ENCODE measurements at places on chromosomes 11 and 22. TPM values are rescaled to one million over a fixed set of nuclear protein-coding genes. Genes with fewer than 3 reads are reported as not detected.
A peak's percentile ranks its signal among the peaks of the same experiment; 100 is the strongest.

GRCh38 chr22:32542677-32543357 is 68.2 kb downstream of the FBXO7 start:
- DNase-seq: no peak

DNA sequence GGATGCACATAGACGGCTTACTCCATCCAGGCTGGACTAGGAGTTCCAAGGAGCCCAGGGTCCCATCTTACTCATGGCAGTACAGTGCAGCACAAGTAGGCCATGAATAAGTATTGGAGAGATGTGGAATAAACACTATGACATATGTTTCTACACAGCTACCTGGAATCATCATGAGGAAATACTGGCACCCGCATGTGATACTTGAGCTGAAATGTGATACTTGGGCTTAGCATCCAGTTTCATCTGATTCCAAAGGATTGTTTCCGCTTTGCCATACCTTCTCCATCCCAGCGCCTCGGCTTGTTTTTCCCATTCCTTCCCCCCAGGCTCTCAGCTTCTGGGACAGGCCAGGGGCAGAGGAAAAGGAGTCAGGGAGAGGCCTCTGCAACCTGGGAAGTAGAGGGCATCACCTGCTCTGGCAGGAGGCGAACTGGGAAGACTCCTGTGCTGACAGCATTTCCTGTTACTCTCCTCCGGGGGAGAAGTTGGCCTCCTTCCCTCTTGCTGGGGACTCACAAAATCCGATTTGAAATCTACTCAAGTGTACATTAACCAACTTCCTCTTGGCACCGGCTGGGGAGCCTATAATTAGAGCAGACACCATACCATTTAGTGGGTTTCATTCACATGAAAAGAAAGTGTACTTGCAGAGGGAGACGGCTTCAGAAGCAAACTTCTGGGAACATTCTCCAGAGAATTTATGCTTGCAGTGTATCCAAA is 187.8 kb downstream of the MIAT start:
- DNase-seq: no peak

- DNase-seq: no peak
These were observed 8.7 kb downstream of the SLC16A8 start for GRCh38 chr22:38075105-38075825.

GRCh38 chr11:104467404-104467803 is 303.5 kb upstream of the PDGFD start:
- no peak for DNase-seq

GRCh38 chr11:130854483-130854882 is 61.8 kb downstream of the SNX19 start:
- no peak for DNase-seq

GRCh38 chr11:61090521-61090920 is 11.8 kb upstream of the CD5 start:
- no peak for DNase-seq

GRCh38 chr11:65960824-65961266 is 689 bp upstream of the SART1 start:
- no peak for DNase-seq

- no peak for DNase-seq
These were observed 256.1 kb upstream of the SYN3 start for GRCh38 chr22:33314316-33314715.

DNA sequence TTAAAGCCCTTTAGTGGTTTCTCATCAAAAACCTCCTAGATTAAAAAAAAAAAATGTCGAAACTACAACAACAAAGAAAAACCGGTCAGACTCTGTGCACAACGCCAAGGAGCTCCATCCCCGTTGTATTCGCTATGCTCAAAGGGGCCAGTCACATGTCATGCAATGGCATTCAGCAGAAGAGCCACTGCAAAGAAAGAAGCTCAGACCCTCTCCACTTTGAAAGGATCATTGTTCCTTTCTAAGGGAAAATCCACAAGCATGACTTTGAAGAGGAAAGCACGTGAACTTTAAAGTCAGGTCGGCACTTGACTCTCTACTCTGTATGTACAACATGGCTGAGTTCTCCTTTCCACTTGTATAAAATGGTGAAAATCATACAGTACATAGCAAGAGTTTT is 655.6 kb downstream of the ETS1 start:
- no peak for DNase-seq

DNA sequence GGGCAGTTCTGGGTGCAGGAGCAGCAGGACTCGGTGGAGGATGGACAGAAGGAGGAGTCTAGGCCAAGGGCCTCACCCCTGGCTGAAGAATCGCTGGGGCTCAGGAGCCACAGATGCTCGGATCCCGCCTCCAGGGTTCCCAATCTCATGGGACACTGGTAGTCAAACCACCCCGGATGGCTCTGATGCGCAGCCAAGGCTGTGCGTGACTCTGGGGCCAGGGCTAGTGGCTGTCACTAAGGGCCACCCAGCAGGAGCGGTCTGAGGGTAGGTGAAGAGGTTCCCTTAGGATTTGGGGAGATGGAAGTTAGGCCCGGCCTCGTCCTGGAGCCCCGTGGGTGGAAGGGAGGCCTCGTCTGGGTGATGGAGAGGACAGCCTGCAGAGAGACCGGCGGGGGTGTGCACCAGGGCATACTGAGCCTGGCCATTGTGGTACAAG is 300.6 kb downstream of the TBC1D22A start:
- no peak for DNase-seq

- no peak for DNase-seq
These were observed 14.0 kb downstream of the IGLL1 start for GRCh38 chr22:23565915-23566704.

DNA sequence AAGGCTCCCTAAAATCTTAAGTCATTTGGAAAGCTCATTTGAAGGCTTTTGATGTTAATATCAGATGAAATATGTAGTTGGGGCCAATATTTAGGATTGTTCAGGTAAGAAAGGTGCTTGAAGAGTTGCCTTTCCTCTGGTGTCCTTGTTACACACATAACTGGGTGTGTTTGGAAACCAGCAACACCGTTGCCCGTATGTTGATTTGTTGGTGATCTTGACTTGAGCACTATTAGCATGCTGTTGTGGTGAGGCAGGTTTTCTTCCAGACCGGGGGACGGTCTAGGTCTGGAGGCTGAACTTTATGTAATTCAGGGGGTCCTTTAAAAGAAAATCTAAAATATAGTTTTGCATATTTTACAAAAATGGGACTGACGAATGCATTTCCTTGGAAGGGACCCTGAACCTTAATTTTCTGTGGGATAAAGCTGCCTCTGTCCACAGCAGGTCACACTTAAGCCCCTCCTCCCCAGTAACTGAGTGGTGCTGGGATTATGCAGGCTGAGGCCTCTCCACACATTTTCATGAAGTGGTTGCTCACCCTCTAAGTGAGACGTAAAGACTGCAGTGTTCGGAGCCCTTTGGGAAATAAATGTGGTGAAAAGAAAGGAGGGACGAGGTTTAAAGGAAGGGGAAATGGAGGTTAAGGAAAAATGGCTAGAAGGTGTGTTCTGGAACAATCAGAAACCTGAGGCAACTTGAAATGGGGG is 1.8 kb downstream of the YWHAH start:
- DNase-seq: no peak

DNA sequence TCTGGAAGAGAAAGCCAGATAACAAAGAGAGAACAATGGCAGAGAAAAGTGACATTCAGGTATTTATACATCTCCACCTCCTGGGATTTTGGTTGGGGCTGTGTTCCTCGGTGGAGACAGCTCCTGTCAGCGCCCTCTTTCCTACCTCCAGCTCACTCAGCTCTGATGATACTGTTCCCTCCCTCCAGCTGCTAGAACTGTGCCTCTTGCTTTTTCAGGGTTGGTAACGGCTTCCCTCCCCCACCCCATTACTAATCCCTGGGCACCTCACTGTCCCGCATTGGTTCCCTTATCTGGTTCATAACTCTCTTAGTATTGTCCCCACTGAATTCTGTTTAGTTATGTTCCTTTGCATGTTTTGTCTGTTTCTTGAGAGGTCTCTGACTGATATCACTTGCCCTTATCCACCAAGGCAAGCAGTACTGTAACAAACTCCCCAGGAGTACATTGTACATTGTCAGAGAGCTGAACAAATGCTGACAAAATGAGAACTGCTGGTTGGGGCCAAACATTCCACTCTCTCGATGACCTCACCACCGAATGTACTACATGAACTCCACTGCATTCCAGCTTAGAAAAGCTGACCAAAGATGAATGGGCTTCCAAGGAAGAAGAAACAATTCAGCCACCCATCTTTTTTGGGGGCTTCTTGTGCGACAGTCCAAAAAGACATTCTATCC is 5.7 kb upstream of the FBXO3 start:
- DNase-seq: no peak

DNA sequence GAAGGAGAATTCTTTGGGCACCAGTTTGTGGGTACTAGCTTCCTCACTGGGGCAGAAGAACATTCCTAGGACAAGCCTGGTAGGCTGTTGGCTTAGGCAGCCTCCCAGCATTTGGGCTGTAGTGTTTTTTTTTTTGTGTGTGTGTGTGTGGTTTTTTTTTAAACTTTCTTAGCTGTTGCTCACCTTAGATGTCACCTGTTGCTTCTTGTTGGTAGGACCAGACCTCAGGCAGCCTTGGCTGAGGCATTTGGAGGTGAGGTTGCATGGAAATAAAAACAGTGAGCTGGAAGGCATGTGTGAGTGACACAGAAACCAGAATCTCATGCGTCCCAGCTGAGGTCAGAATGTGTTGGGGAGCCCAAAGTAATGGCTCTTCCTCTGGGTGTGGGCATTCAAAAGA is 21.3 kb downstream of the AMPD3 start:
- DNase-seq: no peak

DNA sequence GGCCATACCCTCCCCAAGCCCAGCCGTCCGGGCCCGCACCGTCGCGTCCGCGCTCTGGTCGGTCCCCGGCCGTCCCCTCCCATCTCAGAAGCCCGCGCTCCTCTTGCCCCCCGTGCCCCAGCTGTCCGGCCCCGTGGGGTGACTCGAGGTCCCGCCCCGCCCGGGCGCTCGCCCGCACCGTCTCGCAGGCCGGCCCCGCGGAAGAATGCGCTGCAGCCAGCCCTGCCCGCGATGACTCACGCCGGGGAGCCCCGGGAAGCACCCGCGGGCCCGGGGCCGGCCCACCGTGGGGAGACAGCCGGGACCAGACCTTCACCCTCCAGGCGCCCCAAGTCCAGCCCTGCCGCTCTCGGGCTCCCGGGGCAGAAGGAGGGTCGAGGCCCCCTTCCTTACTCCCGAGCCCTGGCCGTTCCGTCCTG is 320 bp upstream of the PHLDA2 start:
- DNase-seq: peak; percentile 54

DNA sequence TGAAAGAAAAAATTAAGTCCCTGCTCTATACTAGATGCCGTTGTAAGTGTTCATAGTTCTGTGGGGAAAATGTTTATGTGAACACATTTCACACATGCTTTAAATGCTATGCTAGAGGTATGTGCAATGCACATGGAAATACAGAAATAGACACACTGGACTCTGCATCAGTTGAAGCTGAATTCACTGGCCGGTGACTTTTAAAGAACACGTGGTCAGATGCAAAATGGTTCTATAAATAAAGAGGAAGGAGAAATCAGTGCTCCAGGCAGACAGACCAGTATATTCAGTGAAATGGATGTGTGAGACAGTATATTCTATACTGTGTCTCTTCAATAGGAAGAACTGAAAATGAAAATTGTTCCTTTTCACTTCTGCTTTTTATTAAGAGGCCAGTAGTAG is 29.9 kb downstream of the TRPC6 start:
- no peak for DNase-seq

DNA sequence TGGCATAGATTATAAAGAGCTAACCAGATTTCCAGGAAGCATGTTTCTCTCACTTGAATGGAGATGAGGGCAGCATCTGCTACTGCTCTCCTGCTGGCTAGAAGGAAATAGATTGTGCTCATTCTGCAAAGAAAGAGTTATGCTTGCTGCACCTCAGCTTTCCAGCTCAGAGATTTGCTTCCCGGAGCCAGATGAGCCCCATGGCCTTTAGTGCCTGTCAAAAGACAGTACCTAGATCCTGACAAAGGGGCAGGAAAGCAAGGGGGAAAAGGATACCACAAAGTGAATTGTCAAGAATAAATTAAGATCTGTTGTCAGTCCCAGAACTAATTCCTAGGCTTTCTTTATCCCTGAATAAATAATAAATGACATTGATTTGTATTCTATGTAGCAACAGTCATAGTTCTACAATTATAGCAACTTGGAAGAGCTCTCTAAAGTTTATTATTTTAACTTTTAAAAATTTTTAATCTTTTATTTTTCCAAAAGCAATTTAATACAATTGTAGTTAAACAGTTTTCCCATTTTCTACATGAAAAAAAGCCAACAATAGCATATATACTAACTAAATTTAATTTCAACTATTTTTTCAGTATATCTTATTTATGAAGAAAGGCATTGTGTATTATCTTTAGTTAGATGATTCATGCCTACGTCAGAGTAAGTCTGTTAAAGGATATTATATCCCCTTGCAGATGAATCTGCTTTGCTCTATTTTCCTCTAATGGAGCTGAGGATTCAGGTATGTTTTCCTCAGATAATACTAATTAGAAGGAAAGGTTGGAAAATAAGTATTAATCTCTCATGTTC is 306.1 kb upstream of the DDI1 start:
- no peak for DNase-seq

DNA sequence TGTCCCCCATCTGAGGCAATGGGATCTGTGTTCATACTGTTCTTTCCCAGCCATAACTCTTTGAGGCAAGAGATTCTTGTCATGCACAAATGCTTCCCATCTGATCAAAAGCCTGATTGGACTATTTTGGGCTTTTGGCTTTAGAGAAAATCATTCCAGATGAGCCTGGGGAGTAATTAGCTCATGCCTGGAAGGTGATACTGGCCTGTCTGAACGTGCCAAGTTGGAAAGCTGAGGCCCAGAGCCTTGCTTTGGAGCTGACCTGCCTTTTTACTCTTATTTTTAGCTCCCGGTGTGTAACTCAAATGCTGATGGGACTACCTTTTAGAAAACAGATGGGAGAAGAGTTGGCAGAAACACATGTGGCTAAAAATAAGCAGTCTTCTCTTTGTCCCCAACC is 105.0 kb downstream of the DBX1 start:
- DNase-seq: no peak

GRCh38 chr11:729492-730074 is 17.7 kb upstream of the TALDO1 start:
- DNase-seq: no peak

GRCh38 chr11:27348340-27348873 is 14.6 kb downstream of the CCDC34 start:
- DNase-seq: no peak

- no peak for DNase-seq
These were observed 50.9 kb downstream of the APOL1 start for GRCh38 chr22:36303874-36304273.

CCDC116 gene
- not detected for total RNA-seq

OR52E5 gene
- total RNA-seq: not detected

GPR83 gene
- total RNA-seq: not detected

SAAL1 gene
- total RNA-seq: 19.5 TPM

RANGAP1 gene
- total RNA-seq: 44.2 TPM

SLC5A12 gene
- total RNA-seq: not detected

CCDC188 gene
- total RNA-seq: not detected

OR5M3 gene
- total RNA-seq: not detected

OR9Q1 gene
- not detected for total RNA-seq
